ENCODE measurements at places on chromosomes 12 and 14.

GRCh38 chr14:104547310-104547997, 32.1 kb upstream of the C14orf180 start:
- DNase-seq = peak; percentile 35

DNA sequence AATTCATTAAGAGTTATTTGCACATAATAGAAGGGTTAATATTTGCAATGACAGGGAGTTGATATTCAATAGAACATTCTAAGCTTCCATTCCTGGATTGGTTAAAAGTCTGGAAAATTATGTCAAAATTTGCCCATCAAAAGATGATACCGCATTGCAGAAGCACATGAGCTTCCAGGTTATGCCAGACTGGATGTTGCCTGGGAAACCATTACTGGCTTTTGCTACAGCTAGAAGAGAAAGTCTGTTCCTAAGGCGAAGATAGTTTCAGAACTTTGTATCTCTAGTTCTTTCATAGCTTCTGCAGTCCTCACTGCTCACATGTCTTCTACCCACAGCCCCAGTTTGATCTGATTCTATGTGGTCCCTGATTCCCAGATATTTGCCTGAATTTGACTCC, 122.4 kb upstream of the AMIGO2 start:
- DNase-seq = no peak

DNA sequence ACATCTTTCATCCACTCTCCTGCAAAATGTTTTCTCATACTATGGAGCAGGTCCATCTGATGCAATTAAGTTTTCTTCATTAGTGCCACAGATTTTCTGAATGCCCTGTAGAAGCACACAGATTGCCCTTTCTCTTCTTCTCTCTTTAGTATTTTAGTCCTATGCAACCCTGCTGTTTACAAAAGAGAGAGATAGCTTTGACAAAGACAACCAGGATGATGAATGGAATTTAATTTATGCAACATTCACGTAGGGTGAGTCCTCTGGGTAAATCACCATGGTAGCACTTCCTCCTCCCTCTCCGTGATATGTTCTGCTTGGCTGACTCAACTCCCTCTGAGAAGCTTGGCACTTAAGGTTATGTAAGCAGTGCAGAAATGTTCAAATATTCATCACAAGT, 400.9 kb upstream of the PDE3A start:
- DNase-seq = no peak

- no peak for DNase-seq
These were observed 1.6 kb upstream of the UNC119B start for GRCh38 chr12:120708651-120709050.

GRCh38 chr12:117100851-117101673, 1.8 kb upstream of the TESC start:
- DNase-seq = no peak

DNA sequence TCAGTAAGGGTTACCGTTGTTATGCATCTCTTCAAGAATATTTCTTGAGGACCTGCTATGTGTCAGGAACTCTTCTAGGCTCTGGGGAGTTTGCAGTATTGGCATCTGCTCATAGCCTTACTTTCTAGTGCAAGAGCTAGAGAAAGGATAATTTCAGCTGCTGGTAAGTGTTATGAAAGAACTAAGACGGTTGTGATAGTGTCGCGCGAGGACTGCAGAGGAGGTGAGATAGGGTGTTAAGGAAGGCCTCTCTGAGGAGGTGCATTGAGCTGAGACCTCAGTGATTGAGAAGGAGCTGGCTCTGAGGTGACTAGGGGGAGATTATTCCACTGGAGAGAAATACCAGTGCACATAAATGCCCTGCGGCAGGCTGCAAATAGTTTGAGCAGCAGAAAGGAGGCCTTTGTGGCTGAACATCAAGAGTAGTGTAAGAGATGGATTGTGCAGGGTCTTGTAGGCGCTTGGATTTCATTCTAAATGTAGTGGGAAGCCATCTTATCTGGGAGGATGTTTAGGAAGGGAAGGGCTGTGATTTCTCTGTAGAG, 824 bp downstream of the DDX55 start:
- no peak for DNase-seq

- DNase-seq = no peak
These were observed 97.9 kb upstream of the USP44 start for GRCh38 chr12:95648990-95649791.

DNA sequence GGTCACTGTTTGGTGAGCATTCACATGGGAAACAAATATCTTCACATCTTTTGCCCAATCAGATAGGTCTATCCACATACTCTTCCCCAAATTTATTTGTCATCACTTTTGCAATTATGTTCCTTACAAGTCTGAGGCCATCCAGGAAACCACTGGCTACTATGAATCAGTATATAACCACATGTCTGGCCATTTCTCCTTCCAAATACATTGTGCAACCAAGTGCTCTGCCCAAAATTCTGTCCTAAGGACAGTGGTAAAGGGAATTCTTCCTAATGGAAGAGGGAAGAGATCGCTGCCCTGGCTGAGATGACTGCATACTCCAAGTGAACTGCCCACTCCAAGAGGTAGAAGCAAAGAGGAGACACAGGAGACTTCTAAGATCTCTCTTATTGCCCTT, 148.9 kb upstream of the MAX start:
- no peak for DNase-seq

DNA sequence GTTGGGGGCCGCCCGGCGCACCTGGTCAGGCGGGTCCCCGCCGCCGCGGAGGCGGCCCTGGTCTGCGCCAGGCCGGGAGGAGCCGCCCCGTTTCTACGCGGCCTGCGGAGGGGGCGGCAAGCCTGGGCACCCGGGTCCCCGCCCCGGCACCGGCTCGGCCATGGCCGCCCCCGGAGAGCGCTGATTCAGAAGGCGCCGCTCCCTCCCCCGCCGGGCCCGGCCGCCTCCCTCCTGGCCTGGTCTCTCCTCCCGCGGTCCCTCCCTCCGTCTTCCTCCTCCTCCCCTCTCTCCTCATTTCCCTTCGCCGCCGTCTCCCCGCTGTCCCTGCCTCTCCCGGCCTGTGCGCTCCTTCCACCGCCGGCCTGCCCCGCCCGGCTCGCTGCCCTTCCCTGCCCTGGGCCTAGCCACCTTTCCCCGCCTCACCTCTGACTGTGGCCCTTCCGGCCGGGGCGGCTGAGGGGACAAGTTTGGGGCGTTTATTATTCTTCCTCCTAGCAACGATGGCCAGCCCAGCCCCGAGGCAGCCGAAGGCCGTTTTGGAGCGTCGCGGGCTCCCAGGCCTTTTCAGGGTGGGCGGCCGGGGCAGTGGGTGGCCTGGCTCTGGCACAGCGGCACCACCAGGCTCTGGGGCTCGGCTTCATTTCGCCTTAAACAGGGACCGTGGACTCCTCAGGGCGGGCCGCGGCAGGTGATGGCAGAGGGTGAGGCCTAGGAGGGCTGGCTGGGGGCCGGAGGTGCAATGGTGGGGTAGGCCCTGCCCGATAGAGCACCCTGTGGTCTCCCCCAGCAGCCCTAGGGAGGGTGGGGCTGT, 768 bp downstream of the CEP170B start:
- no peak for DNase-seq

DNA sequence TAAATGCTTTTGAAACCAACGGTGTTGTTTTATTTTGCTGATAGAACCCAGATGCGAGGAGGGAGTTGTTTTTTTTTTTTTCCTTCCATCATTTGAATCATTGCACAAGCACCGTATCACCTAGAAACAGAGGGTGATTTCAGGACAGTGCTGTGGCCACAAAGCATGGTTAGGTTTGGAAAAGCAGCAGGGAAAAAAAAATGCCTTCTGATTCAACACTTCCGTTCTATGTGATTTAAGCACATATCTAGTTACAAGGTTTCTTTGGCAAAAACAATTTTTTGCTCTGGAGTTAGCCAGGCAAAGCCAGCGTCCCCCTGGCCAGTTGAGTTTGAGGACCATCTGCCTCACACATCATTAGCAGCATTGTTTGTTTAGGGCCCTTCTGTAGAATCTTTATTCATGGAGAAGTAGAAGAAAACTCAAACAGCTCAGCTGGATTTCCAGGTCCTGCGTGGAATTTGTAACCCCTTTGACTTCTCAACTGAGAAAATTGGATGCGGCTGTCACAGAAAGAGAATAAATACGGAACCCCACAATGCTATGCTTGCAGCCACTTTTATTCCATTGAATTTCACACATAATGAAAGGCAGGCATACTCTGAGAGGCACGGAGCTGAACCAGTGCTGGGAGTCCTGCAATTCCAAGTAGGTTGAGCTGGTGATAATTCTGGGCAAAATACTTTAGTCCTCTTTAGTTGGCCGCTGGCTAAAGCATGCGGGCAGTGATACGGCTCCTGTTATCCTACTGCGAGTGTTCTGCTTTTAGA, 17.0 kb upstream of the WNT5B start:
- no peak for DNase-seq
